ENCODE measurements at places on chromosomes 12 and 14.

DNA sequence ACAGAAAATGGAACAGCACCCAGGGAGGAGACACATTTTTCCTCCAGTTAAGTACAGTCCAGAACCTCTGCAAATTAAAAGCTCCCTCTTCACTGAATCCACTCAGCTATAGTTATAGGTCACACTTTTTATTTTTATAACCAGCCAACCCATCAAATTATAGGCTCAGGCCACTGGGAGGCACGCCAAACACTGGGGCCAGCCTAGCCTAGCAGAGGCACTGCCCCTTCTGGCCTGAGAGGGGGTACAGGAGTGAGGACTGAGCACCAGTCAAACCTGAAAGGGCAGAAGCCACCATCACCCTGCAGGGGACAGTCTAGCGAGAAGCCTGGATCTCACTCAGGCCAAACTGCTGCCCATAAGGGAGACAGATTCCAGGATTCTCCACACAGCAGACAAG, 19.3 kb downstream of the FMNL3 start:
- no peak for DNase-seq

DNA sequence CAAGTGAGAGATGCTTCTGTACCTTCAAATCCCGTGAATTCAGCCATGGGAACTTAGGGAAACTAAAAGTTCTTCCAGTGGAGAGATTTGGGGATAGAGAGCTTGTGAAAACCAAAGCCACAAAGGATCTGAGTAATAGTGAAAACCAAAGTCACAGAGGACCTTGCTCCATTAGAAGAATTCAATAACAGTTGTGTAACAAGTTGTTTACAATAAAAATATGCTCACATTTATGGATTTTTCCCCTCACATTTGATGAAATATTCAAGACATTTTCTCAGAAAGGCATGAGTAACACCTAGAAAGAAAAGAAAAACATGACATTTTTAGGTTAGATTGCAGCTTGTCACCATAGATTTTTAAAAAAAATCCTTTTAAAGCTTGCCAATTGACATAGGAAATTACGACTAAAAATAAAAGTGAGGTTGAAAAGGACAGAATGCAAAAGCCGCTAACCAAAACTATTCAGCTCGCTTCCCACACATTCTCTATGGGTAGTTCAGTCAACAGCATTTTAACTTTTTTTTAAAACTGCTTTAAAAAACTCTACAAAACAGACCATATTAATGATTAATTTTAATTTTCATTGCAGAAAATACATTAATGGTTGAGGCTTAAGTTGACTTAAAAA, 113.2 kb downstream of the CAND1 start:
- DNase-seq = no peak

GRCh38 chr12:118680356-118680963, 300.9 kb upstream of the SRRM4 start:
- DNase-seq = no peak

DNA sequence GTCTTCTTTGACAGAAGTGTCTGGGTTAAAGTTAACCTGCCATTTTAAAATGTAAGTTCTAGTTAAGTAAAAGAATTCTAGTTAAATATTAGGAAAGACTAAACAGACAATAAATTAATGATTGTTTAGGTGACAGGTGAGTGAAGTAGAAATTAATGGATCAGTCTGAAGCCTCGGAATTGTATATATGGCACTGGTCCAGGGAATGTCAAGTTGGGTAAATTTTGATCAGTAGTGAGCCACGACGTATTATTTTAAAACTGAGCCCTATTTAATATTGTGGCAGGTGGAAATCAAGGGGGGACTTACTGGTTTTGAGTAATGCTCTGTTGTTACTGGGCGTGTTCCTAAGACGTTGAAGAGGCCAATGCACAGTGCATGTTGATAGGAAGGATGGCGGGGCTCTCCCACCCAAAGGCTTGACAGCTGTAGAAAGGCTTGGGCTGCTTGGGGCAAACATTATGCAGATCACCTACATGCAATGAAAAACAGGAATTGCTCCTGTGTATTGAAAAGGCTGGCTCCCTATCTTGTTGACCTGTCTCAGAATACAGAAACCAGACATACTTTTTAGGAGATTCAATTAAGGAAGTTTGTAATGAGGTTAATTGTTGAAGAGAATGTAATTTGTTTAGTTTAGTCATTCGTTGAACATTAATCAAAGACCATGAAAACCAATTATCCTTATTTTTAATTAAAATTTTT, 5.9 kb upstream of the PPFIBP1 start:
- no peak for DNase-seq

DNA sequence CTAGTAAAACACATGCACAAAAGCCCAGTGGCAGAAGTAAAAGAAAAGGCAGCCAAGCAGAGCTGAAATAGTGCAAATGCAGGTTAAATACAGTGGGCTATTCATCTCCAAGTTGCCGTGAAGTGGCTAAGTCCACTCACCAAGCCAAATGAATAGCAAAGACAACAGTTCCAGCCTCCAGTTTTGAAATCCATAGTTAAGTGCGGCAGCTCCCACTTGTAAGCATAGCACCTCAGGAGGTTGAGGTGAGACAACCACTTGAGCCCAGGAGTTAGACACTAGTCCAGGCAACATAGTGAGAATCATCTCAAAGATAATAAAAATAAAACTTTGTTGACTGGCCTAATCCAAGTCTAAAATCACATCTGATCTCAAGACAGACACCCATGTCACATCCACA, 9.8 kb upstream of the PHLDA1 start:
- DNase-seq = no peak

DNA sequence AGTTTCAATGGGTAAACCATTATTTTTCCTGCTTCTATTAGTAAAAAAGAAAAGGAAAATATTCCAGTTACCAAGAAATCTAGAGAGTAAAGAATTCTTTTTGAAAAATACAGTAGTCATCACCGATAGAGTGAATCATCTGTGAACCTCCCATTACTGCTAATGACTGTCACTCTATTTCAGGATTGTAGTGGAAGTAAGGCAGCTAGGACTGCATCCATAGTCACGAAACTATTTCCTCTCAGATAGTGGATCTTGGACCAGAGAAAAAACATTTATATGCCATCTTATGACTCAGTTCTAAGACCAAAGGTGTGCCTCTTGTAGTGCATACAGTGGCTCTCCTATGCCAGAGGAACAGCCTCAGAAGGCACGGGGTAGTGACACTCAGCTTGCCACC, 173.9 kb upstream of the PLEKHA5 start:
- DNase-seq = no peak

DNA sequence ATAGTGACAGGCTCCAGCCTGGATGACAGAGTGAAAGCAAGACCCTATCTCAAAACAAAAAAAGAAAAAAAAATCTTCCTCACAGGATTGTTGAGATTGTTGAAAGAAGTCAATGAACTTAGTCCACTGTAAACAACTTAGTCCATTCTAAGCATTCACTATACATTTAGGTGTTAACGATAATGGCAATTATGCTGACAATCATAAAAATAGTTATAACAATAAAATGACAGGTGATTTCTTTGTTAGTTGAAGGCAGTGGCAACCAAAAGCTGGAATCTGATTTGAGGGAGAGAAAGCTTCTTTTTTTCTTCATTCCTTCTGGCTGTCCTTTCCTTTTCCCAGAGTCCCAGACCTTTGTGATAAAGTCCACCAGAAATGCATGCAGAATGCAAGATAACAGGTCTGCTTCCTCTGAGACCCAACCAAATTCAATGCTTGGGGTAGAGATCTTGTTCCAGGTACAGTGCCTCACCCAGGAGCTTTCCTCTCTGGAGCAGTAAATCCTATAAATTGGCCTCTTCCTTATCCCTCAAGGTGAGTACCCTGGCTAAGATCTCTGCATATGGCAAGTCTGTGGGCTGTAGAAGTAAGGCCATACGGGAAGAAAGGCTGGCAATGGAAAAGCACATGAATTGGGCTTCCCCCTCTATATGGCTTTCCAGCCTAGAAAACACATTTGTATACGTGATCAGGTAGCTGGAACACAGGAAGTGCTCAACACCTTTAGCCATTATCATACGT, 52.5 kb downstream of the PAX9 start:
- DNase-seq = no peak

GRCh38 chr12:58166643-58167042, 225.3 kb downstream of the ATP23 start:
- no peak for DNase-seq

DNA sequence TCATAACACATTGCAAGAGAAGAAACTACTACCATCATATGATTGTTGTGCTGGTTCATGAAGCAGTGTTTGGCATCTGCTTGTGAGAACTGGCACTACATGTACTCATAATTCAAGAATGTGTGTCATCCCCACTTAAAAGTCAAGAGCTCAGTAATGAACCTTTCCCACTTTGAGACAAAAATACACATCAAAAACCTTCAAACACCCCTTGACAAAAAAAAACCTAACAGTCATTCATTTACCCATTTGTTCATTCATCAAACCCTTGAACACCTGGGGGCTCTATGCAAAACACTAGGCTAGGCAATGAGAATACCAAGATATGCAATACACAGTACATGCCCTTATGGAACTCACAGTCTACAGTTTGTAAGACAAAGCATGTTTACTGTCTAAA, 40.0 kb downstream of the KIF21A start:
- no peak for DNase-seq
